T-helper 17 cell (primary cell): ENCODE measurements at places on chromosomes 3 and 15. TPM values are rescaled to one million over a fixed set of nuclear protein-coding genes. Genes with fewer than 3 reads are reported as not detected.

- DNase-seq: peak; percentile 63
Observed at GRCh38 chr15:78618490-78618934, 2.3 kb downstream of the CHRNA3 start.

SEMA6D gene
- not detected for total RNA-seq

NTRK3 gene
- total RNA-seq: not detected

DNA sequence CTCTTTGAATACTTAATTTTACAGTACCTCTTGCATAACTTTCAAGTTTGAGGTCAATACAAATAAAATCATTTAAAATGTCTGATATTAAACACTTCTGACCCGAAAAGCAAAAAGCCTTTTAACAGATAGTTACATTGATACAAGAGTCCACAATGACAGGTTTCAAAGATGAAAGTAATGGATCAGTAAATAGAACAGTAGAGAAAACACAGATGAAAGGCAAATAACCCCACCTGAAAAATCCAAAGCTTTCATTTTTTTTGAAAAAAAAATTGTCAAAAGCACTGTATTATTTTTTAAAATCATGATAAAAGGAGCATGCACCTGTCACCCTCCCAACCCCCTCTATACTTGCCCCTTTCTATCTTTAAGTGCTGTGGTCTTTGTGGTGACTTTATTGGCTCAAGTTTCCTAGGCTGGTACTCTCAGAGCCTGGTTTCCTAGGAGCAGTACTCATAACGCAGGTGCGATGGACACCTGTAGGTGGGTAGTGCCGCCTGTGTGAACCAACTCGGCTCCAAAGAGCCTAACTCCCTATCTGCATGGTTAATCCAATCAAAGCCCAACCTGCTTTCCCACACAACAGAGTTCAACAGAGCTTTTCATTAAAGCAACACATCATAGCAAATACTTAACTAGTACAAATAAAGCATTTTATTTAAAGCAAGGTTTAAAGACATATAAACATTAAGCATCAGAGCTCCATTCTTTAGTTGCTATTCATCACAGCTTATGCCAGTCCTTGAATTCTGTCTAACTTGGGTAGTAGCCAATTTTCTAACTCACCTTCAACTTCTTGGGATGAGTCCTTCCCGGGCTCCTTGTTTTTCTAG is 32.2 kb downstream of the LIPC start:
- DNase-seq: no peak

CELSR3 gene
- 6.0 TPM for total RNA-seq

- no peak for DNase-seq
Observed at GRCh38 chr15:69810431-69811354, 287.0 kb downstream of the TLE3 start.

CCDC33 gene
- not detected for total RNA-seq

DNA sequence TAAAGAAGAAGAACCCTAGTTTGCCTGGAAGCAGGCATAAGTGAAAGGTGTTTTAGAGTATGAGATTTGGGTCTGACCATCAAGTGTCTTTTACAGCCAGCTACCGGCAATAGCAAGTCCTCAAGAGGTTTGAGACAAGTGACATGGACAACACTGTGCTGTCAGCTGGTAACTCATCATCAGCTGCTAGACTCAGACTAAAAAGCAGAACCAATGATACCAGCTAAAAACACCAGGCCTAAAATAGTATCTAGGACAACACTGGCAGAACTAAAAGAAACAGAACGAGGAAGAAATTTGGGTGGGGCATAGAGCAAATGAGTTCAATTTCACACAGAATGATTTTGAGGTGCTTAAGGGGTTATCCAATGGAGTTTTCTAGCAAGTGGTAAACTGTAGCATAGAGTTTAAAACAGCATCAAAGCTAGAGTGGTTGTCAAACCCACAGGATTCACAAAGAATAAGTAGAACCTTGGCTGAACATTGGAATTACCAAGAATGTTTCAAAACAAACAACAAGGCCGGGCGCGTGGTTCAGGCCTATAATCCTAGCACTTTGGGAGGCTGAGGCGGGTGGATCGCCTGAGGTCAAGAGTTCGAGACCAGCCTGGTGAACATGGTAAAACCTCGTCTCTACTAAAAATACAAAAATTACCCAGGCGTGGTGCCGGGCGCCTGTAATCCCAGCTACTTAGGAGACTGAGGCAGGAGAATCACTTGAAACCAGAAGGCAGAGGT is 3.9 kb downstream of the CIAO2A start:
- DNase-seq: no peak
